Omental fat pad (tissue), 4 donors: ENCODE measurements at places on chromosomes 7 and 10.

- DNase-seq, result no peak
Measured at GRCh38 chr7:32279500-32279899, 209.3 kb upstream of the PDE1C start.

GRCh38 chr10:9615189-9615588 is 1402.5 kb upstream of the CELF2 start:
- no peak for DNase-seq

GRCh38 chr10:306007-306674 is 170.9 kb downstream of the ZMYND11 start:
- no peak for DNase-seq

GRCh38 chr7:74299401-74299800 is 10.2 kb downstream of the CLIP2 start:
- DNase-seq, result no peak

DNA sequence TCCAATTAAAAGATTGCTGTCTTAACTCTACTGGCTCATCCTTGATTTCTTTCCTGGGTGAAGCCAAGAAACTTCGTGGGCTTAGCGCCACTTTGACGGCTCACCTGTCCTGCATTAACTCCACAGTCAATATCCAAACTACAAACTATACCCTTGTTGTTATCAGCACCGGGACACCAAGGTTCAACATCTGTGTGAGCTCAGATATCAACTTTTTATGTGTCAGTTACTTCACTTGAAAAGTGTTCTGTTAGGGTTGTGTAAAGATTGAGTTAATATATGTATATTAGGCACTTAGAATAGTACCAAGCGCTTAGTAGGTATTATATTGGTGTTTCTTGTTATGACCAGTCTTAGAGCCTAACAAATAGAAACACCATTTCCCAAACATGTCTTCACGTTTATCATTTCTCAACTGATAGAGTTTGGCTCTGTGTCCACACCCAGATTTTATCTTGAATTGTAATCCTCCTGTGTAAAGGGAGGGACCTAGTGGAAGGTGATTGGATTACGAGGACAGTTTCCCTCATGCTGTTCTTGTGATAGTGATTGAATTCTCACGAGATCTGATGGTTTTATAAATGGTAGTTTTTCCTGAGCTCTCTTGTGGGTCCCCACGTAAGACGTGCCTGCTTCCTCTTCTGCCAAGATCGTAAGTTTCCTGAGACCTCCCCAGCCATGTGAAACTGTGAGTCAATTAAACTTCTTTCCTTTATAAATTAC is 19.0 kb upstream of the ST8SIA6 start:
- no peak for DNase-seq

- no peak for DNase-seq
Measured at GRCh38 chr7:3106361-3106826, 62.7 kb upstream of the CARD11 start.

GRCh38 chr10:72260239-72260975 is 13.3 kb upstream of the DDIT4 start:
- DNase-seq, result no peak

- no peak for DNase-seq
Measured at GRCh38 chr7:150919160-150919559, 59.0 kb downstream of the KCNH2 start.

DNA sequence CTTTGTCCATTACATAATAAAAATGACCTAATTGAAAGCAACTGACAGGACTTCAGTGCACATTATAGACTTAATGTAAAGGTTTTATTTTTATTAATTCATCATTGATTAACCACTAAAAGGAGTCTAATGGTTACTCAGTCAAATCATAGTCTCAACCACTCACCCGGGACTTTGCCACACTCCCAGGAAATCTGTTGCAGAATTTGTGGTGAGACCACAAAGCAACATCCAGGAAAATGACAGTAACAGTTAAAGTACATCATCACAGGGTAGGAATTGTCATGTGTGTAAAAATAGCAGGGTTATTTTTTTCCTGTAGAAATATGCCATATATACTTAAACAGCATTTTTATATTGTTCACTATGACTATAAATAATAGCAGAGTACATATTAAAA is 6.3 kb upstream of the HGF start:
- no peak for DNase-seq

DNA sequence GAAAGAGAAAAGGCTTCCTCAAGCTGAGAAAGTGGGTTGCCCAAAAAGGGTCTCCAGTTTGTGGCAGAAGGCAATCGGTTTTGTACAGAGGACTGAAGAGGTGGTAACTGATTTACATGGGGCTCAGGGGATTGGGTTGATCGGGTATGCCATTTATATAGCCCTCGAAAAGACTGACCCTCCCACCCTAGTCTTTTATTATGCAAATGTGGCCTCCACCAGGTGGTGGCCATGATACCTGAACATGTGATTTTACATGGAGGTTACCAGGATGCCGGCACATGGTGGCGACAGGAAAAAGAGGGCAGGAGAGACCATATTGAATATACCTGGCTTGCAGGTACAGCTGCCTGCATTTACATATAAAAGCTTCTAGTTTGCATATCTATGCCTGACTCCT is 36.7 kb downstream of the ATE1 start:
- no peak for DNase-seq

- no peak for DNase-seq
Measured at GRCh38 chr10:1766049-1766448, 28.7 kb upstream of the ADARB2 start.

GRCh38 chr7:82617156-82617555 is 173.6 kb upstream of the CACNA2D1 start:
- DNase-seq, result no peak

DNA sequence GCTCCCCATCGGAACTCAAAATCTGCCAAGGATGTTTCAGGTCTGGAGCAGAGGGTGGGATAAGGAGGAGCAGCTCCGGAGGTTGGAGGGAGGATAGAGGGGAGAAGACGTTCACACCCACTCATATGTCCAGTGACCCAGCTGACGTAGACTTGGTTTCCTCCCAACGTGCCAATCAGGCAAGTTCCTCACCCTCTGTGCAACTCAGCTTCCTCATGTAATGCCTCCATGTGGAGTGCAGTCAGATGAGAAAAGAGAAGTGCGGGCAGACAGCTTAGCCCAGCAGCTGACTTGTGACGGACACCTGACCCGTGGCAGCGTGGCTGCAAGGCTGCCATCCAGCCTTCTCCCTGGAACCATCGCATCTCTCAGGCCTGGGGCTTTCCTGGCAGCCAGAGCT is 86.8 kb downstream of the NPTX2 start:
- DNase-seq, result no peak

DNA sequence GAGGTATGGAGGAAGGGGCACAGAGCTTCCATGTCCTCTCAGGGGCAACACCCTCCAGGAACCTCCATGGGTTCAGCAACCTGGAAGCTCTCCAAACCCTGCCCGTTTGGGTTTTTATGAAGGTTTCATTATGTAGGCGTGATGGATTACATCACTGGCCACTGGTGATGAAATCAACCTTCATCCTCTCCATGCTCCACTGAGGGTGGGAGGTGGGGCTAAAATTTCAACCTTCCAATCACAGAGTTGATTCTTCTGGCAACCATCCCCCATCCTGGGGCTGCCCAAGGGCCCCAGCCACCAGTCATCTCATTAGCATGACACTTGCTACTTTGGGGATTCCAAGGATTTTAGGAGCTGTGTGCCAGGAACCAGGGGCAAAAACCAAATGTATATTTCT is 90.1 kb downstream of the TEX36 start:
- no peak for DNase-seq

DNA sequence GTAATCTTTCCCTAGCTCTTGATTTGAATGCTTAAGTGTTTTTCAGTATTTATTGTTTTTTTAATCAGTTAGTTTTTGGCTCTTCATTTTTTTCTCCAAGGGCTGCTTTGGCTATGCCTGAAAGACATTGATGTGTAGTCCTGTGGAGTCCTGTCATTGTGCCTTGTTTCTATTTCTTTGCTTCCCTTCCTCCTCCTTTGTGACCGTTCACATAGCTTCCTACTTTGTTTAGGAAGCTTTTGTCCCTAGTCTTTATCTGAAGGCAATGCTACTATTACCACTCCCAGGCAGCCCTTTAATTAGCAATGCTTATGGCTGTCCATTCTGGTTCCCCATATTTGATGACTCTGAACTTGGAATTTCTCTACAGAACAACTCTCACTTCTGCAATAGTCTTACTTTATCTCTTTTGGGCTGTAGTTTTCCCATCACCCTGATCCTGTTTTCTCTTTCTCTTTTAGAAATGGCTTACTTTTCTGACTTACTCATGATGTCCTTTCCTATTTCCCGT is 39.9 kb downstream of the ADCYAP1R1 start:
- DNase-seq, result no peak

- no peak for DNase-seq
Measured at GRCh38 chr7:12531784-12532183, 38.7 kb upstream of the SCIN start.

GRCh38 chr10:3803927-3804741 is 19.1 kb upstream of the KLF6 start:
- no peak for DNase-seq

- DNase-seq, result no peak
Measured at GRCh38 chr10:100043796-100044195, 34.0 kb upstream of the DNMBP start.

DNA sequence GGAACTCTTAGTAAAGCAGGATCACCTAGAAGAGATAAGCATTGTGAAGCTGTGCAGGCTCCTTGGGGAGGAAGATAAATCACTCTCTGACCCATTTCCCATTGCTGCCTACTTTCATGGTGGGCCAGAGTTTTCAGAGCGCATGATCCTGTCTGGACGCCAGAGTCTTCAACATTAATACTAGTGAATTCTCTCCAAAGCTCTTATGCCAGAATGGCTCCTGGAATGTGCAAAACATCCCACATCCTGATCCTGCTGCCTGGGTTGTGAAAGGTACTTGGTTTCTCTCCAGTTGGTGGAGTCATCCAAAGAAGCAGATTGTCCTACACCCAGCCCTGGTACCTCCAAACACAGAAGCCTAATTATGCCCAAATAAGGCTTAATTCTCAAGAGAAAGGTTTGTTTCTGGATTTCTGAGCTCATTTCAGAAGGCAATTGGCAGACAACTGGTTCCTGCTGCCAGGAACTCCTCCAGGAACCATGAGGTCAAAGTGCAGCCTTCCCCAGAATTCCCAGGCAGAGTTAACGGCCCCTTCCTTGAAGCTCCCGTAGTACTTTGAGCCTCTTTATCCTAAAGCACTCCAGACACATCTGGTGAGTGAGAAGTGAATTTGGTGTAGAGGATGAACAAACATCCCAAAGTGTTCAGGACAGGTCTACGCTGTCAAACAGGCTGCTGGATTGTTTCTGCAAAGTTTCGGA is 495.2 kb downstream of the PLXNA4 start:
- DNase-seq, result no peak

DNA sequence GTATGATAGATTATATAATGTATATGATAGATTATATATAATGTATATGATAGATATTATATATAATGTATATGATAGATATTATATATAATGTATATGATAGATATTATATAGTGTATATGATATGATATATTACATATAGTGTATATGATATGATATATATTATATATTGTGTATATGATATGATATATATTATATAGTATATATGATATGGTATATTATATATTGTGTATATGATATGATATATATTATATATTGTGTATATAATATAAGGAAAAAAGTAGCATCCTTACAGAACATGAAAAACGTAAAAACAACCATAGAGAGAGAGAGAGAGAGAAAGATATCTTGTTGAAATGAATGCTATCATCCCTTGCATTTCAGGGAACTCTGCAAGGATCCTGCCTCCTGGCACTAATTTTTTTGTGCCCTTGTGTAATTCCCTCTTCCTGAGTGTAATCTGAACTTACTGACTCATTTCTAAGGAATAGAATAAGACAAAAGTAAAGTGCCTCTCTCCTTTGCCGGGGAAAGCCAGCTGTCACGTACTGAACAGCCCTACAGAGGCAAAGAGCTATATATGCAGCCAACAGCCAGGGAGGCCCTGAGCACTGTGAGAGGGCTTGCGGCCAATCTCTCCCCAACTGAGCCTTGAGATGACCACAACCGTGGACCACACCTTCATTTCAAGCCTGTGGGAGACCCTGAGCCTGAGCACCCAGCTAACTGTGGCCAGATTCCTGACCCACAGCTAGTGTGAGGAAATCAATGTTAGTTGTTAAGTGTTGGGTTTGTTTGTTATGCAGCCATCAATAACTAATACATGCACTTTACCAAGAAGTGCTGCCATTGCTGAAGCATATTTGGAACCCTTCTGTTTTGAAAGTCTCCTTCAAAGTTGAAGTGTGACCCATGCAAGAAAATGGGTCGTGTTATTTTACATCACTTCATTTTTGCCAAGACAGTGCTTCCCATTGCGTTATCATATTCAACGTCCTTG is 61.1 kb upstream of the EZH2 start:
- no peak for DNase-seq

DNA sequence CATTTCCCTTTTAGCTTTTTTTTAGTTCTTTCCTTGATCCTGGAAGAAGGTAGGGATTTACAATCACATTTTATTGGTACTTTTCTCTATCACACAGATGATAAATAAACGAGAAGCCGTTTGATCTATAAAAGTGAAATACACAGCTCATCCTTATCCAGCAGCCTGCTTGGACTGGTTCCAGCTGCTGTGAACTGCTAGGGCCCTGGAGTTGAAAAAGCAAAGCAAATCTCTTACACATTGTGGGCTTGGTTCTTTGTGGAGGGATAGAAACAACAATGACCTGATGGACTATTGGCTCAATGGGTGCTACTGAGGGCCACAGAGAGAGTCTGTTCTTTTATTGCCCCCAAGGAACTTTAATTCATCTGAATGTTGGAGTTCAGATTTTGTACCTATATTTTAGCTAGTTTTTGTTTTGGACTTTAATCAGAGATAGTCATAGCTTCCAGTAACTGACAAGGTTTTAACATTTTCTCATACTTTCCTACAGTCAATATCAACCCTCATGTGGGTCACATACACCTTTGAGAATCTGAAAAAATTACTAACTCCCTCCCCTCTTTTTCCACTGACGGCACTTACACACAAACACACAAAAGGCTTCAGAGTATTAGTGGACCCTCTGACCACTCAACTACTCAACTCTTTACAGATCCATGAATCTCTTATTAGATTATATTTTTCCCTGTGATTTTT is 91.6 kb upstream of the CCDC6 start:
- DNase-seq, result no peak

GRCh38 chr7:111528331-111528730 is 34.0 kb downstream of the IMMP2L start:
- DNase-seq, result no peak

GRCh38 chr10:52897162-52897561 is 124.6 kb upstream of the MBL2 start:
- DNase-seq, result no peak
